ENCODE measurements at places on chromosomes 12 and 14.

DNA sequence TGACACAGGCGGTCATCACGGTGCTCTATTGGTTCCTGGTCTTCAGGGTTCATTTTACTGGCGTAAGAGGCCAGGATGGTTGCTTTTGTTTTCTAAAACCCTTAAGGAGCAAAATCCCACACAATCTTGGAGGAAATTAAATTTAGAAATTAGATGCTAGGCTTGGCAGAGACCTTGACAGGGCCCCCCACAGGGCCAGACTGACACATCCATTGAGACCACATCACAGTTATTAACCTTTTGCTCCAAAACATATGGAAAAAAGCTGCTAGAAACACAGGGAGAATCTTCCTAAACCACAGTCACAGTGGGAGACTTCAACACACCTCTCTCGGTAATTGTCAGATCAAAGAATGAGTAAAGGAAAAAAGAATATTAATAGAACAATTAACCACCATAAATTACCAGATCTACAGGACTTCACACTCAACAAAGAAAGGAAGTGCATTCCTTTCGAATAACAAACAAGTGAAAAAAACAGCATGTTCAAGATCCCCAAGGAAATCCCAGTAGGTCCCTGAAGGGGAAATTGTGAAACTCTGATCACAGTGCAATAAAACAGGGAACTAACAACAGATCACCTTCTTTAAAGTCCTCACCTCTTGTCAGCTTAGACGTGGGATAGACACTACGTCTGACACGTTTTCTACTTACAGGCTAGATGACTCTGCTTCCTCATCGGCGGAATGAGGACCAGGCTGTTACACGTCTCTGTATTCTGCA, 40.2 kb upstream of the TMEM179 start:
- DNase-seq, result no peak

GRCh38 chr12:133156125-133156690, 25.1 kb upstream of the ZNF268 start:
- no peak for DNase-seq

DNA sequence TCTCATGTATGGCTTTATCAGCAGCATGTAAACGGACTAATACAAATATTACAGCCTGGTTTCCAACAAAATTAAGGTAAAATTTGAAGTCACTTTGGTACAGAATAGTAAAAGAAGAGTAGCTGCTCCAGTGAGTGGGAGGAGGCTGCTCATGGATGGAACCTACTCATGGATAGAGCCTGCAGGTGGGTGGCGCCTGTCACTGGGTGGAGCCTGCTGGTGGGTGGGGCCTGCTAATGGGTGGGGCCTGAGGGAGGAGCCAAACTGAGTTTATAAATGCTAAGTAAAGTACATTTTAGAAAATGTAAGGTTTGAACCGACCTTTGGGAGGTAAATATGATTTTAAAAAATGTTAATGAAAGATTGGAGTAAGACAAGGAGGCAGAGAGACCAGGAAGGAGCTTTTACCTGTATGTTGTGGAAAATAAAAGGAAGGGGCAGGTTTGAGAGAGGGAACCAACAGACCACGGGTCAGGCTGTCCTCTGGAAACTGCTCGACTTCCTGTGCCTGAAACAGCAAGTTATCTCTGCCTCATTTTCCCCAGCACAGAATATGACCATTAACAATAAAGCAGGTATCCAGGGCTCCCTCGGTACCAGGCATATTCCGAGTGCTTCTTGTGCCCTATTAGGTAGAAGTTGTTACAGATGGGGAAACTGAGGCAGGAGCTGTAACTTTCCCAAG, 55.9 kb upstream of the SEL1L start:
- DNase-seq, result no peak

DNA sequence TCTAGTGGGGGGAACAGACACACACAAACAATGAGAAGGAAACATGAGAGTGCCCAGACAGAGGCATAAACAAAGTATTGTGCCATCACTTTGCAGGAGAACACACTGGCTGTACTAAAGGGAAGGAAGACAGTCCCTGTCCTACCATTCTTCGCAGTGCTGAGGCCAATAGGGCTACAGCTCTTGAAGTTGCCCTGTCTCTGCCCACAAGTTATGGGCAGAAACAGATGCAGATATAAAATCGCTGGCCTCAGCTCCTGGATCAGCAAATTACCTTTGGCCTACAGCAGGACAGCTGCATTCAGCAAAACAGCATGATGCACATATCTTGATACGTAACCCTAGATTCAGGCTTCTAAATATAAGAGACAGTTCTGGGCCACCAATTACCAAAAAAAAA, 23.0 kb upstream of the PRKAB1 start:
- no peak for DNase-seq

DNA sequence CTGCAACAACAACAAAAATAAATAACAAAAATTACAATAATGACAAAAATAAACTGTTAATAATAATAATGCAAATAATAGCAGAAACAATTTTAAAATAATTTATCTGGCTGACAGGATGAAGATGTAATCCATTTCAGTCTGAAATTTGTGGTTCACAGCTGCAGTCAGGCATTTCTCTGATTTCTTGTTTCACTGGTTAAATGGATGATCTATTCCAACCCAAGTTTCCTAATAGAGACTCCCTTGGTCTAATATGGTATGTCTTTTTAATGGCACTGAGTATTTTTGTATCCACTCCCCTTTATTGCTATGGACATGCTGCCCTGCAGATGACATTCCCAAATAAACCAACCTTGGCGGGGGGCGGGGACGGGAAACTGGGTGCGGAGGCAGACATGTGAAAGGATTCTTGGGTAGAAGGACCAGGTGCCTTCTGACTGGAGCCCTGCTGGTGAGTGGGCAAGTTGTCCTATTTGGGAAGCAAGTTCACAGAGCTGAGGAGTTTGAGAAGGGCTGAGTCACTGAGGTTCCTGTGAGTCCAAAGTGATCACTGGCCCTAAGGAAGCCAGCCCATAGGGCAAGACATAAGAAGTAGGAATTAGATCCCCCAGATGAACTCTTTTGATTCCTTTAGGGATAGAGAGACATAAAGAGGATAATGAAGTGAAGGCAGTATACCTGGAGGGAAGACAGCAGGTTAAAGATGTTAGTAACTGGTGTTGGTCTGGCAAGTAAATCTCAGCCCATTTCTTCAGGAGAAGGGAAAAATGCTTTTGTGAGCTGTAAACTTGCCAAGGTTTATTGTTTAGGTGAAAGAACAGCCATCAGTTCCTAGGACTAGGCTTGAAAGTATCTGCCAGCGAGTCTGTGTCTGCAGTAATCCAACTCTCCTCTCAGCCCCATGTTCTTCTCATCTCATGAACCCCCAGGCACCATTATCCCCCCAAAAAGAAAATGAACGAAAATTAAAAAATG, 14.5 kb downstream of the FOXG1 start:
- no peak for DNase-seq

- no peak for DNase-seq
Measured at GRCh38 chr12:9906873-9907272, 25.3 kb downstream of the CLEC2A start.

DNA sequence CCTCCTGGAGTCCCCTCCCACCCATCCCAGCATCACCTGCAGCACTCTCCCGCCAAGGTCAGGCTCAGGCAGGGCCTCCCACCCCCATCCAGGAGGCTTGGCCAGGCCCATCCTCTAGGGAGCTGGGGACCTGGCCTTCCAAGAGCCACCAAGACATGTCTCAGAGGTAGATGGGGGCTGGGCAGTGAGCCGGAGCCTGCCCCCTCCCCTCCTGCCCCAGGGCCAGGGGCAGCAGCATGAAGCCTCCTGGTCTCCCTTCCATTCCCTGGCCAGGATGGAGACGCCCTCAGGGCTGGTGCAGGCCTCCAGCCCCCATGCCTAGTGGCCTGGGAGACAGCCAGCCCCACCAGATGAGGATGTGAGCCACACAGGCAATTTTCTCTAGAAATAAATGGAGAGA, 69.3 kb upstream of the C14orf180 start:
- DNase-seq, result no peak

- DNase-seq, result no peak
Measured at GRCh38 chr12:52691076-52691840, 11.1 kb upstream of the KRT1 start.
